BJ (cell line): ENCODE measurements at places on chromosomes 2 and 18.
A peak's percentile ranks its signal among the peaks of the same experiment; 100 is the strongest.

- DNase-seq = no peak
These were observed 6.1 kb upstream of the GMPPA start for GRCh38 chr2:219492575-219492974.

DNA sequence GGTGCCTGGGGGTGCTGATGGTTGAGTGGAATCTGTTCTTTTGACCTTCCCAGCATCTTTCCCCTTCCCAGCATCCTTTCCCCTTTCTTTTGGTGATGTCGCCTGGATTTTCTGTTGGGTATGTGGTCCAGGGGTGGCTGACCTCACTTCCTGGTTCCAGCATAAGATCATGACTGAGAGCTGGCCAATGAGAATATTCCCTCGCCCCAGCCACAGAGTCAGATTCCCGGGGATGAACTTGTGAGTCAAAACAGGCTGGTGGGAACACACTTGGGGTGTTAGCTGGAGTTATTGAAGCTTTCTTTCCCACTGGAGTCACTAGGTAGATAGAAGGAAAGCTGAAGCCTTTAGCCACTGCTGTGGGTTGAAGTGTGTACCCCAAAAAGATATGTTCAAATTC, 28.0 kb upstream of the FOSL2 start:
- DNase-seq = no peak

- DNase-seq = no peak
These were observed 466.2 kb downstream of the IRS1 start for GRCh38 chr2:226333388-226333787.

GRCh38 chr2:118183381-118183780, 95.1 kb downstream of the INSIG2 start:
- DNase-seq = no peak

GRCh38 chr18:50340078-50340477, 34.8 kb upstream of the SKA1 start:
- no peak for DNase-seq

- DNase-seq = no peak
These were observed 15.0 kb upstream of the DSG1 start for GRCh38 chr18:31302991-31303390.

GRCh38 chr2:236171181-236171679, 3.0 kb upstream of the GBX2 start:
- no peak for DNase-seq

DNA sequence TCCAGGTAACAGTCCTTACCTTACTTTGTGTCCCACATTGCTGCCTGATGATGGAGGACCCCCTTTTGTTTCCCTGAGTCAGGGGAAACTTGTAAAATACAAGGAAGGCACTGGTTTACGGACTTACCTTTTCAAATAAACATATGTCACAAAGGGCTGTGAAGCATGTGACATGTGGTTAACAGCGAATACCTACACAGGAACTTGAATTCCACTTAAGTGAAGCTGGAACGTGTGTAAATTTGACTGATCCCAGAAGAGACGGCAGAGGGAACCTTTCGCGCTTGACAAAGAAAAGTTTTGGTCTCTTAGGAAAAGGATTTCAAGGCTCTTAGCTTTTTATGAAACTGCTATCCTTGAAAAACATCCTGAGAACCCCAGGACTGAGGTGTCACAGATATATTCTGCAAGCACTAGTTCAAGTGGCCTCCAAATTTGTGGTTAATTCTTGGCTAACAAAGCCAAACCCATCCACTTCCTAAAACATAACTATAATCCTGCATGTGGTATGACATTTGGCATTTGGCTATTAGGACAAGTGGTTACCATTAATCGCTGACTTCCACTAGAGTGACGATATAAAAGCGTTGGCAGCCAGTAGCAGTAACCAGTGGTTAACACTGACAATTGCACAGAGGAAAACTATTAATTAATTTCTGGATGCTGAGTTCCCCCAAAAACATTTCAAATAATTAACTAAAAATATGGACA, 55.6 kb downstream of the ITGB6 start:
- no peak for DNase-seq

DNA sequence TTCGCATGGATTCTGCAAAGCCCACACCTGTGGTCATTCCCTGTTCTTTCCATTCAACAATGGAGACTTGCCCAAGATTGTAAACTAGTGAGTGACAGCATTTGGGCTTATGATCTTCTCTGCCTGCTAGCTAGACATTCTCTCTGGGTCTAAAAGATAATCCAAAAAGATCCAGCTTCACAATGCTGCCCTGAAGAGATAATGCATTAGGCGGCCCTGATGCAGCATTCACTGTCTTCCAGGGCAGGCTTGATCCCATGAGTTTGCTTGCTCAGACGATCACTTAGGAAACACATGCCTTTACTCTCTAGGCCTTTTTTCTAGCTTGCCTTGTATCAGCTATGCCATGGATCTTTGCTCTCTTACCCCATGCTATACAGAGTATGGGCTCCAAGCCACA, 196.1 kb downstream of the SETBP1 start:
- no peak for DNase-seq

GRCh38 chr2:101116841-101117552, 34.2 kb downstream of the TBC1D8 start:
- no peak for DNase-seq

GRCh38 chr18:48418539-48419276, 9.5 kb upstream of the ZBTB7C start:
- no peak for DNase-seq

- DNase-seq = no peak
These were observed 151.8 kb downstream of the ANKRD30BL start for GRCh38 chr2:132009874-132010521.

DNA sequence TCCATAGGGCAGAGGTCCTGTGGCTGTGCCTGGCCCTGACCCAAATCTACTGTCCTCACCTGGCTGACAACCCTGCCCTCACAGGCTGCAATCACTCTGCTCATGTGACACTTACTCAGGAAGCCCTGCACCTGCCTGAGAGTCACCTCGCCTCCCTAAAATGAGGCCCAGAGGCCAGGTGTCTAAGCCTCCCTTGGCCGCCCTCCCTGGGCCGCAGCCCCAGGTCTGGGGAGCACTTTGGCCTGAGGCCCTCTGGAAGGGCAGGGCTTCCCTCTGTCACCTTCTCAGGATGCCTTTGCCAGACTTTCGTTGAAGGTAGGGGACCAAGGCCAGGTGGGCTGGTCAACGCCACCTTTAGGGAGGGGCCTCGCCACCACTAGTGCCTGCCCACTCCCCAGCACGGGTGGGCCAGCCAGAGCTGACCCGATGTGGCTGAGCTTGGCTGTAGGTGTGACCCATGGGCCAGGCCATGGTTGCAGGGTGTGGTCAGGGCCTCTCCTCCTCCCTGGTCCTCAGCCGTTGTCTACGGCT, 6.1 kb upstream of the GPC1 start:
- DNase-seq = no peak

DNA sequence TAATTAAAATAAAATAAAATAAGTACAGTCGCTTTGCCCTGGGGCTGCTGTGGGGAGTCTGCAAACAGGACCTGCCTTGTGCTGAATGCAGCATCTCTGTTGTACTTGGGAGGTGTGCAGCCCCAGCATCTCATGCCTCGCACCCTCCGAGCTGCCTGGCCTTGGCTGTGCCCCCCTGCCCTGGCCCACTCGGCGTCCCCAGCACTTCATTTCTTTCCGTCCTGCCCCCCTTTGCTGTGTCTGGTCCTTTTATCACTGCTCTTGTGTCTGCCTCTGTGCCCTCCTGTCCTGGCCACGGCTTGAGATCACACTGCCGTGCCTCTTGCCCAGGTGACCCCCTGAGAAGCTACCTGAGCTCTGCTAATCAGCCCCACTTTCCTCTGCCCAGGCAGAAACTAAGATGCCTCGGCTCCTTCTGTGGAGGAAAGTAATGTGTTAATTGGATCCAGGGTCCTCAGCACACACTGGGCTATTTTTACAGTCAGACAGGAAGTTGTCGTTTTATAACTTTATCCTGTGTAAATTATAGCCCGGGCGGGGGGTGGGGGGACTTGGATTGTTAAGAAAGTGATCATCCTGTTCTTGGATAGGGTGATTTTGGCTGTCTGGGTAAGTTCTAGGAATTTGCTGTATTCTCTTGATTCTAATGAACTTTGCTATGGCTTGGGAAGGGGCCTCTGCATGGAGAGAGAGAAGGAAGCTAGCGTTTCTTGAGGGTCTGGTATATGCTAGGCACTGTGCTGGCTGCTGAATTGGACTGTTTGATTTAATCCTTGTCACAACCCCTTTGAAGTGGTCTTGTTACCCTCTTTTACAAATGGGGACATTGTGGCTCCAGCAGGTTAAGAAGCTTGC, 69.4 kb downstream of the AGAP1 start:
- no peak for DNase-seq

DNA sequence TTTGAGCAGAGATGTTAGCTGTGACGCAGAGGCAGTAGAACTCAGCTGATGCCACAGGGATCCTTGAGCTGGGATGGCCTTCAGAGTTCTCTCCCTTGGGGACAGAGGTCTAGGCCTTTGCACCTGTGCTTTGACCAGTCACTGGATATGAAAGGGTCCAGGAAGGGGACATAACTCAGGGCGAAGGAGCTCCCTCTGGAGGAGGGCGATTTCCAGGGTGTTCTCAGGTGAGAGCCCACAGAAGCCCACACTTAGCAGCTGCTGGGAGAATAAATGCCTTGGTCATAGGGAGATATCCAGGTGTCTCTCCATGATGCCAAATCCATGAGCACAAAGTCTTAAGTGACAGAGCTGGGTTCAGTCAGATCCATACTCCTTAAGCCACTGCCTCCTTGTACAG, 369.2 kb downstream of the NYAP2 start:
- no peak for DNase-seq

GRCh38 chr2:96265840-96266679, at the start of the genes CIAO1 and TMEM127:
Gene CIAO1, plus strand, starts transcription at chr2:96266225. Its CDS starts 126 bp downstream, at chr2:96266351.
Gene TMEM127, minus strand, starts transcription at chr2:96265997. Its CDS starts 616 bp downstream, at chr2:96265381.
- DNase-seq = peak; percentile 84

GRCh38 chr18:76805221-76805620, 17.1 kb upstream of the ZNF236 start:
- DNase-seq = no peak

GRCh38 chr18:27404855-27405254, 219.7 kb upstream of the CHST9 start:
- DNase-seq = no peak

DNA sequence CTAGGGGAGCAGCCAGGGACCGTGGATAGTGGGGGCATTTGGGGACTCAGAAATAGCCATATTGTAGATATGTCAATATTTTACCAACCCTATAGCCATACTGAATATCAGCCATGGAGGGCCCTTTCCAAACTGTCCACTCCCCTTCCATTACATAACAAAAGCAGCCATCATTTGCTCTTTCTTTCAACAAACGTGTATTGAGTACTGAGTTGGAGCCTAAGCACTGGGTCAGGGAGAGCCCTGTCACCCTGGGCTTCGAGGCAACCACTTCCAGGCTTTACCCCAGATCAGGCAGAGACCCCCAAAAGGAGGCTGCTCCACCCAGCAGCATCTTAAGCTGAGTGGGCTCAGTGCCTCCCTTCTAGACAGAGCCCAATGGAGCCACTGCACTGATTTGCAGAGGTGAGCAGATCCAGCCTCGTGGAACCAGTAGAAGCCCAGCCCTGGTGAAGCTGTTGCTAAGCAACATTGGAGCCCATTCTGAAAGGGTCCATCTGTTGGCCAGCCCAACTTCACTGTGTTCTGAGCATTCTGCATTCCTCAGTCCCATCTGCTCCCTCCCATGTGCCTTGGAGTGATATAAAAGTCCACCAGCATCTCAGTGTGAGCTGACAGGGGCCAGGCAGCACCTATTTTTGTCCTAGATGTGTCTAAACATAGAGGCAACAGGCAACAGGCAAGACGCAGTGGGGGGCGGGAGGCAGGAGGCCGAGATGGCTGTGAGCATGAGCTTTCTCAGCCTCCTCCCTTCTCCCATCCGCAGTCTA, 112.1 kb downstream of the PLB1 start:
- no peak for DNase-seq

- DNase-seq = no peak
These were observed 86.0 kb upstream of the SNTG2 start for GRCh38 chr2:864501-865106.

DNA sequence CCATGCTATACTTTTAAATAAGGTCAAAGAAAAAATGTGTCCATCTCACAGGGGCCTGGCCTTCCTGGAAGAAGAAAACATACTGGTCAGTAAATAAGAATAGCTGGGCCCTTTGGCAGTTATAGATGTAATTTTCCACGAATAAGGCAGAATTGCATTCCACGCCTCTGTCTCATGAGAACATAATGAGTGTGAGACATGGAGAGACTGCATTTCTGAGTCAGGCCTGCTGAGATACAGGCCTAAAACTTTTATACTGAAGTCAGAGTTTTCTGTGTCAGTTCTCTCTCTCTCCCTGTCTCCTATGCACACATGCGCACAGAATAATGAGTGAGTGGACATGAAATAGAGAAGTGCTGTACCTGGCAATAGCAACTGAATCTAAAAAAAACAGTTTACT, 20.4 kb upstream of the IL1R1 start:
- DNase-seq = peak; percentile 82

DNA sequence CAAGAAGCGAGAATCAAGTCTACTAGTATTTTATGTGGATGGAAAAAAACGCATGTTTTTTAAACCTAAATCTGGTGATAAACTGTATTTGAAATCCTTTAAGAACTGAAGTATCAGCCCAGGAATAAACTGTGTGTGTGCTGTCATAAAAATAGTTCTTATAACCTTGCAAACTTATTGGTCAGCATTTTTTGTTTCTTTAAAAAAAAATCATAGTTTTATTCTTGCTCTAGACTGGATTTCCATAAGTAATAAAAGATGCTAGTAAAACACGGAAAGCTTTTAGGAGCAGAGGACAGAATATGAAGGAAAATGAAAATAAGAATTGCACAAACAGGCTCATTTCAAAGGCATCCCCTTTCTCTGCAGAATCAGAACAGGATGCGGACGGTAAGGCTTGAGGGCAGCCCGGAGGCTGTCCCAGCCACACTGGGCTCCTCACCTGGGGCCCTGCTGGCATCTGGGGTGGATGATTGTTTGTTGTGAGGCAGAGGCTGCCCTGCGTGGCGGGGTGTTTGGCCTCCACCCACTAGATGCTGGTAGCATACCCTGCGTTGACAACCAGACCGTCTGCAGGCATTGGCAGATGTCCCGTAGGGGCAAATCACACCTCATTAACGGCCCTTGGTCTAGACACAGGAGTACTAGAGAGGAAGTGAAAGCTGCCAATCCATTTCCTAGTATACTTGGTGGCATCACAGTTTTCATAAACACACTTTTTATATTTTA, 52.5 kb downstream of the MBP start:
- no peak for DNase-seq

GRCh38 chr2:109448946-109449788, 164.6 kb downstream of the SEPTIN10 start:
- no peak for DNase-seq

DNA sequence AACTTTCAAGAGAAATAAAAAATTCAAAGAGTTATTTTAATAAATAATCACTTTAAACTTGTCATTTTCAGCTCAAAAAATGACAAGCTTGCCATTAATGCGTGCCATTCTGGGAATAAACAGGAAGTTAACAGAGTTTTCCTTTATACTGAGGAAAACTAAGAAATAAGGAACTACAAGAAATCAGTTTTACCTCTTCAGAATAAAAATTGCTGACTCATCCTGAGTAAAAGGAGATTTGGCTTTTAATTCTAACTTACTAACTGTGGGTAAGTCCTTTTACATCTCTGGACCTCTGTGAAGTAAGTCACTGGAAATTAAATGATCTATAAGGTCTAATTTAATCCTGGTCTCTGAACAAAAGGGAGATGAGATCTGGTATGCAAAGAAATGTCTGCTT, 16.1 kb downstream of the CEBPZ start:
- DNase-seq = no peak
